Osteoblast (primary cell): ENCODE measurements at places on chromosomes 2 and 18. TPM values are rescaled to one million over a fixed set of nuclear protein-coding genes. Genes with fewer than 3 reads are reported as not detected.

The SOWAHC gene
- 14.7 and 17.7 TPM in 2 replicates for total RNA-seq

The GTF2A1L gene
- total RNA-seq = 0.59 and 1.1 TPM in 2 replicates

The KRCC1 gene
- 24.2 and 25.9 TPM in 2 replicates for total RNA-seq

The TXNDC2 gene
- total RNA-seq = 0.29 and 0.36 TPM in 2 replicates

The CNGA3 gene
- total RNA-seq = 0.29 and 0.36 TPM in 2 replicates

The CIB4 gene
- not detected in 2 replicates for total RNA-seq

DNA sequence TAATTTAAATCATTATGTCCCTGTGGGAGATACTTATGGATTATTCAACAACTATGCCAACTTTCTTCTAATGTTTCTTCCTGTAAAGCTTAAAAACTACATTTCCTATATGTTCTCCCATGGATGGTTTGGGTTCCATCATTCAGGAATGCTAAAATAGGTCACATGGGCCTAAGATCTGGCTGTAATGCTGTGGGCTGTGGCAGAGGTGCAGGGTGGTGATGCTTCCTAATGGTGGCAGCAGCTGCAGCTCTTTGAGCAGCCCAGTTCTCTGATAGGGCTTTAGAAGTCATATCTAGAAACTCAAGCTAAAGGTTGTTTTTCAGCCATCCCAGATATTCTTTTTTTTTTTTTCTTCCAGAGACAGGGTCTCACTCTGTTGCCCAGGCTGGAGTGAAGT lies 266.1 kb downstream of the ZNF385B start:
- no peak overlapping the region for H3K4me3 ChIP-seq
- peaks cover 28% of the 10 kb centered on the region for H3K4me1 ChIP-seq
- DNase-seq = no peak
- H3K27ac ChIP-seq = no peak overlapping the region
- H3K27me3 ChIP-seq = no peaks in the 10 kb centered on the region

GRCh38 chr2:12642332-12642731 lies 74.4 kb upstream of the TRIB2 start:
- no peak overlapping the region for H3K27ac ChIP-seq
- H3K4me3 ChIP-seq = no peak overlapping the region
- DNase-seq = no peak
- no peaks in the 10 kb centered on the region for H3K27me3 ChIP-seq

DNA sequence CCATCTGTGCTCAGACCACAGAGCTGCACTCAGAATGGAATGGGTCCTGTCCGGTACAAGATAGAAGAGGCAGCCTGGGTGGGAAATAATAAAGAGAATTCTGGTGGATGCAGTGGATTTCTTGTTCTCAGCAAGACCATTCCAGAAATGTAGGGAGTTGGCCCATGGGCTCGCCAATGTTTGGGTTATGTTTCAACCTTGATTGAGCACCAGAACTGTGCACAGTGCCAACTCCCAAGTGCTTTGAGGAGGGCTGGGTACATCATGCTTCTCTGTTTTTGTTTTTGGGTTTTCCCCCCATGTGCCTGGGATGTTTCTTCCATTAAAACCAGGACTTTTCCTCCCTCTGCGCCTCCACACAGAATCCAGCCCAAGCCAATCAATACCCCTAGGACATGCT lies 304.1 kb downstream of the TNS1 start:
- no peak overlapping the region for H3K27ac ChIP-seq
- no peak for DNase-seq
- no peaks in the 10 kb centered on the region for H3K27me3 ChIP-seq

DNA sequence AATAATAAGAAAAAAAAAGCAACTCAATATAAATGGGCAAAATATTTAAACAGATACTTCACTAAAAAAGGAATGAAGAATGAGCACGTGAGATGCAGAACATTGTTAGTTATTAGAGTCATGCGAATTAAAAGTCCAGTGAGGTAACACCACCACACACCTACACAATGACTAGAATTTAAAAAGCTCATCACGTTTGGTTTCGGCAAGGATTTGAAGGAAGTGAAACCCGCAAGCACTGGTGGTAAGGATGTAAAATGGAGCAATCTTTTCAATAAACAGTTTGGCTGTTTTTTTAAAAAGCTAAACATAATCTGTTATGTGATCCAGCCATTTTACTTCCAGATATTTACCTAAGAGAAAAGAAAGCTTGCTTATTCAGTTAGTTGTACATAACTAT lies 1181.6 kb upstream of the CELF4 start:
- no peaks in the 10 kb centered on the region for H3K4me1 ChIP-seq
- H3K27me3 ChIP-seq = no peaks in the 10 kb centered on the region
- DNase-seq = no peak
- no peaks in the 10 kb centered on the region for H3K36me3 ChIP-seq
- H3K27ac ChIP-seq = no peak overlapping the region

GRCh38 chr2:147520817-147521216 lies 324.0 kb upstream of the ACVR2A start:
- H3K27ac ChIP-seq = no peak overlapping the region
- no peak overlapping the region for H3K4me3 ChIP-seq
- no peaks in the 10 kb centered on the region for H3K27me3 ChIP-seq
- H3K4me1 ChIP-seq = no peaks in the 10 kb centered on the region
- DNase-seq = no peak

GRCh38 chr2:15728245-15728938 lies 136.7 kb downstream of the DDX1 start:
- H3K4me1 ChIP-seq = peaks cover 21% of the 10 kb centered on the region
- peaks cover 20% of the 10 kb centered on the region for H3K27me3 ChIP-seq
- H3K36me3 ChIP-seq = no peaks in the 10 kb centered on the region
- no peak overlapping the region for H3K27ac ChIP-seq
- no peak for DNase-seq

DNA sequence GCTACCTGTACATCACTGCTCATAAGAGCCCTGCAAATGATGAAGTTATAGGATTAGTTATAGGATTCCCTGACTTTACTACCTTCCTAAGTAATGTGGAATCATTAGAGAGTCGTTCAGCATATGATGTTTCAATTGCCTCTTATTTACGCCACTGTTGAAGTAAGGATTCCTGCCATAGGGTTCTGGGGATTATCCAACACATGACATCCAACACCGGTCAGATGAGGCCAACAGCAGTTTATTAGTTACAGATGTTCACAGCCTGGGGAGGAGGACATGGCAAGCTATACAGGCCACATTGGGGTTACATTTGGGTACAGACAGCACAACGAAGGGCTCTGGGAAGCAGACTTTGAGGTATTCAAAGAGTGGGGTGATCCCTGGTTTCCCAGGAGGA lies 134.1 kb upstream of the MC4R start:
- H3K4me1 ChIP-seq = no peaks in the 10 kb centered on the region
- no peaks in the 10 kb centered on the region for H3K27me3 ChIP-seq
- H3K36me3 ChIP-seq = no peaks in the 10 kb centered on the region
- DNase-seq = no peak

DNA sequence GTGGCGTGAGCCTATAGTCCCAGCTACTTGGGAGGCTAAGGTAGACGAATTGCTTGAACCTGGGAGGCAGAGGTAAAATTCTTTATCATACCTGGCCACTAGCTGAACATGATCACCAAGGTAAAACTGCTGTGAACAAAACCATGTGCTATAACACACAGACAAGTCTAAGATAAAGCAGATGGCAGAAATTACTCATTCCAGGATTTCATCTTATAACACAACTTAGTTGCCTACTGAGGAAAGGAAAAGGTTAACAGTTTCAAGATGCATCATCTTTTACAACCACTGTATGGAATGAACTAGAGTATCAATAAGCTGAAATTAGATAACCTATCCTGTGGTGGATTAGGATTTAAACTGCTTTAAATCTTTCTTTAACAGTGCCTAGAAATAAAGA lies 8.3 kb downstream of the ARL5A start:
- H3K4me3 ChIP-seq = no peak overlapping the region
- DNase-seq = no peak
- H3K27ac ChIP-seq = no peak overlapping the region
